A549 treated with GW870086 at 1 μM for 4 hours (cell line): ENCODE measurements at places on chromosomes 3 and 15. TPM values are rescaled to one million over a fixed set of nuclear protein-coding genes. Genes with fewer than 3 reads are reported as not detected.

The SEMA6D gene
- total RNA-seq, result not detected in 5 replicates

The ROBO2 gene
- total RNA-seq, result not detected in 5 replicates

The FOXL2NB gene
- 0.69 to 1.4 TPM (median 1.2 TPM) in 5 replicates for total RNA-seq

The LPP gene
- total RNA-seq, result 5.8 to 11.7 TPM (median 8.4 TPM) in 5 replicates

The CCDC33 gene
- 8.0 to 9.7 TPM (median 8.7 TPM) in 5 replicates for total RNA-seq

The FRMD5 gene
- total RNA-seq, result 2.2 to 3.5 TPM (median 2.9 TPM) in 5 replicates

The PLSCR2 gene
- total RNA-seq, result not detected in 5 replicates

The UROC1 gene
- total RNA-seq, result not detected in 5 replicates

The KNG1 gene
- 0.02 TPM in 1 of 5 replicates, not detected in the others for total RNA-seq

The LTF gene
- total RNA-seq, result not detected in 5 replicates

The PLOD2 gene
- total RNA-seq, result 76.2 to 120 TPM (median 111 TPM) in 5 replicates

The MYO1E gene
- total RNA-seq, result 207 to 342 TPM (median 312 TPM) in 5 replicates

The NANOGP8 gene
- total RNA-seq, result not detected in 5 replicates

The ENTPD3 gene
- total RNA-seq, result 0.05 to 0.10 TPM in 2 of 5 replicates, not detected in the others

The EXD1 gene
- 0.16 to 0.33 TPM (median 0.27 TPM) in 3 of 5 replicates, not detected in the others for total RNA-seq

The CD86 gene
- total RNA-seq, result 0.10 TPM in 1 of 5 replicates, not detected in the others

The MANF gene
- total RNA-seq, result 89.6 to 118 TPM (median 111 TPM) in 5 replicates

The GOLGA6A gene
- total RNA-seq, result 0.06 to 0.16 TPM (median 0.09 TPM) in 5 replicates

The MGLL gene
- total RNA-seq, result 64.9 to 77.9 TPM (median 72.2 TPM) in 5 replicates

The ASB14 gene
- total RNA-seq, result not detected in 5 replicates

The UNC13C gene
- total RNA-seq, result not detected in 5 replicates

The OXNAD1 gene
- 6.2 to 9.8 TPM (median 8.3 TPM) in 5 replicates for total RNA-seq

The SH3GL3 gene
- total RNA-seq, result 0.15 to 0.64 TPM (median 0.59 TPM) in 5 replicates

The DPPA2 gene
- not detected in 5 replicates for total RNA-seq

The CTXND1 gene
- 0.01 to 0.02 TPM (median 0.02 TPM) in 3 of 5 replicates, not detected in the others for total RNA-seq

The PLSCR5 gene
- total RNA-seq, result not detected in 5 replicates

The C2CD4A gene
- 0.07 to 0.40 TPM (median 0.19 TPM) in 5 replicates for total RNA-seq

The ABI3BP gene
- total RNA-seq, result 0.91 to 2.3 TPM (median 1.6 TPM) in 5 replicates

The NR2E3 gene
- 0.12 to 0.59 TPM (median 0.22 TPM) in 4 of 5 replicates, not detected in the other for total RNA-seq

The TMOD2 gene
- 0.93 to 1.9 TPM (median 1.8 TPM) in 5 replicates for total RNA-seq

The MKRN2OS gene
- total RNA-seq, result not detected in 5 replicates

The MRPL46 gene
- total RNA-seq, result 57.9 to 67.2 TPM (median 60.0 TPM) in 5 replicates

The SLC6A20 gene
- 0.03 to 0.07 TPM (median 0.04 TPM) in 4 of 5 replicates, not detected in the other for total RNA-seq

The ERICH6 gene
- total RNA-seq, result 0.06 TPM in 1 of 5 replicates, not detected in the others

The LRTM1 gene
- total RNA-seq, result not detected in 5 replicates

The PARL gene
- 64.6 to 75.1 TPM (median 68.8 TPM) in 5 replicates for total RNA-seq

The TMEM207 gene
- total RNA-seq, result not detected in 5 replicates

The SOX14 gene
- not detected in 5 replicates for total RNA-seq

The GABRR3 gene
- not detected in 5 replicates for total RNA-seq

The WDR93 gene
- 0.10 to 0.19 TPM (median 0.18 TPM) in 5 replicates for total RNA-seq

The EHHADH gene
- total RNA-seq, result 2.2 to 3.8 TPM (median 3.0 TPM) in 5 replicates

The ZKSCAN7 gene
- not detected in 5 replicates for total RNA-seq

The RASL12 gene
- 0.08 to 0.13 TPM (median 0.10 TPM) in 5 replicates for total RNA-seq

The ESYT3 gene
- 0.54 to 0.94 TPM (median 0.70 TPM) in 5 replicates for total RNA-seq

The TRIM71 gene
- 0.03 TPM in 1 of 5 replicates, not detected in the others for total RNA-seq

The AQP9 gene
- total RNA-seq, result not detected in 5 replicates

The LMAN1L gene
- total RNA-seq, result not detected in 5 replicates

The ZNF660 gene
- total RNA-seq, result not detected in 5 replicates

The GPR62 gene
- total RNA-seq, result not detected in 5 replicates

The GLDN gene
- total RNA-seq, result 0.03 to 0.10 TPM (median 0.08 TPM) in 3 of 5 replicates, not detected in the others
